SK-N-DZ (cell line): ENCODE measurements at places on chromosomes 11 and 22.

- DNase-seq = no peak
These were observed 2.7 kb downstream of the APOL2 start for GRCh38 chr22:36236388-36237319.

DNA sequence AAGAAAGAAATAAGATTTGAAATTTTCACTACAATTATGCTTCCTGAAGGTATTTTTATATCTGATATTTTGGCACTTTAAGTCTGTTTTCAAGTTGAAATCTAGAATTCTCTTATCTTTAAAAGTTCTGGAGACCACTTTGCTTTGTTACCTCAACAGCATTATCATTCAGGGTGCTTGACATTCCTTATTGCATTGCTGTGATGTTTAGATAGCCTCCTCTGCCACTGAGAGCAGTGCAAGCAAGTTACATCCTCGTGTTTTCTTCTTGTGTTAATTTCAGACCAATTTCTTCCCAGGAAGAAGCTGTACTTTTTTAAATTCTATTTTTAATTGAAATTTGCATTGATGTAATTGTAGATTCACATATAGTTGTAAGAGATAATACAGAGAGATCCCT, 333.9 kb upstream of the KIRREL3 start:
- no peak for DNase-seq

DNA sequence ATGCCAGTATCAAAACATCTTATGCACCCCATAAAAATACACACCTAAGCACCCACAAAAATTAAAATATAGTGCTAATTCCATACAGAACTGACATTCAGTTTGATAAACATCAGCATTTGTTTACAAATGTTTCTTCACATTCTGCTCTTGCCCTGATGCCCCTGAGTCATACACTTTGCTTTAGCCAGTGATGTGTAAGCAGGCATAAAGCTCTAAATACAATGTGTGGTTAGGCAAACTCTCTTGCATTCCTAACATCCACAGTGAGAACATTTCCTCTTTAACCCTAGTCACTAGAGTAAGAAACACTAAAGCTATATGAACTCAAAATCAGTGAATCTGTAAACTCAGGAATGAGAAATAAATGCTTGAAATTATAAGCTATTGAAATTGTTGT, 1060.7 kb downstream of the FAM181B start:
- DNase-seq = no peak

- no peak for DNase-seq
These were observed 42.9 kb downstream of the LRRC32 start for GRCh38 chr11:76627606-76628005.

- no peak for DNase-seq
These were observed 46.3 kb downstream of the AMOTL1 start for GRCh38 chr11:94814272-94814976.

GRCh38 chr22:36097880-36098279, 62.7 kb downstream of the APOL3 start:
- no peak for DNase-seq

- DNase-seq = no peak
These were observed 7.6 kb downstream of the MS4A3 start for GRCh38 chr11:60064111-60064510.
